SHP77 (cell line): ENCODE measurements at places on chromosomes 13 and 19.

- DNase-seq, result no peak
These were observed 12.0 kb upstream of the ZNF274 start for GRCh38 chr19:58170860-58171259.

- DNase-seq, result no peak
These were observed 71.2 kb downstream of the MYO16 start for GRCh38 chr13:108700422-108701170.

GRCh38 chr13:50873467-50873866, 30.0 kb upstream of the DLEU7 start:
- no peak for DNase-seq

- DNase-seq, result no peak
These were observed 2.3 kb downstream of the CEACAM18 start for GRCh38 chr19:51480590-51480989.

GRCh38 chr13:99357131-99357596, 50.0 kb upstream of the GPR183 start:
- no peak for DNase-seq

DNA sequence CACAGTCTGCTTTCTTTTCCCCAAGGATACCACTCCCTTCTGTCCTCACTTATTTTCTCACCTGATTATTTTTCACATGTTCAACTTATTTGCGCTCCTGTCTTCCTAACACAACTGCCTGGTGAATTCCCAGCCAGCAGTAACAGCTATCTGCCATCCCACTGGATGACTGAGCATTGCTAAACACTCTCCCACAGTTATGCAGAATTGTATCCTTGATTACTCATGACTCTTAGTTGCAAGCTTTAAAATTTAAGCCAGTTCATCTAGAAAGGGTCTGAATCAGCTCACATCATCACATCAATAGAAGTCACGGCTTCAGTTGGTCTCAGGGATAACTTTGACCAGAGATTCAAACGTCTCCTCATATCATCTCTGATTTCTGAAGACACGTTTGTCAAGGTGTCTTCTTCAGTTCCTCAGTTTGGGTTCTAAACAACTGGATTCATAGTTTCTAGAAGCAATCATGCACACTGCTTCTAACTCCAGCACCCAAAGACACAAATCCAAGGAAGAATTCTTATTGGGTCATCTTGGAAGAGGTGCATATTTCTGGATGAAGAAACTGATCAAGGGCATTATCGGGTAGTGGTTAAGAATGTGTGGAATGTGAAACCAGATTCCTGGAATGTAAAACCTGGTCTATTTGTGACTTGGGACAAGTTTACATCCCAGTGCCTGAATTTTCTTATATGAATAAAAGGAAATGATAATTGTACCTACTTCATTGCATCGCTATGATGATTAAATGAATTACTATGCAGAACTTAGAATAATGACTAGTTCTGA, 13.9 kb upstream of the DACH1 start:
- no peak for DNase-seq
